ENCODE measurements at places on chromosomes 7 and 10. TPM values are rescaled to one million over a fixed set of nuclear protein-coding genes. Genes with fewer than 3 reads are reported as not detected.

DNA sequence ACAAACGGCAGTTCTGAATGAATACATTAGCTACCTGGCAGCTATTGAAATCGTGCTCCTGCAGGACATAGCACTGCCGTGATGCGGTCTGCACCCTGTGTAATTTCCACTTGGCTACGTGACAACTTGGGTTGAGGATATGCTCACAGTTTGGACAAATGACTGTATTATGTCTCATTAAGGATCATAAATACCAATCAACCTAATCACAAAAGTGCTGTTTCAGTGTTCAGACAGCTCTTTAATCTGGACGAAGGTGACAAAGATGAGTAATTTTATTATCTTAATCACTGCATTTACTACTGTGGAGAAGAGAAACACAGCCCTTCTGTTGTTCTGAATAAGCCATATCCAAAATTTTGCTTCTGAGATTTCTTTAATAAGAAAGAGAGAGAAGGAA, 210.8 kb upstream of the PFKP start:
- DNase-seq: no peak

- no peak for DNase-seq
These were observed 89.1 kb downstream of the SEMA3E start for GRCh38 chr7:83559887-83560286.

DNA sequence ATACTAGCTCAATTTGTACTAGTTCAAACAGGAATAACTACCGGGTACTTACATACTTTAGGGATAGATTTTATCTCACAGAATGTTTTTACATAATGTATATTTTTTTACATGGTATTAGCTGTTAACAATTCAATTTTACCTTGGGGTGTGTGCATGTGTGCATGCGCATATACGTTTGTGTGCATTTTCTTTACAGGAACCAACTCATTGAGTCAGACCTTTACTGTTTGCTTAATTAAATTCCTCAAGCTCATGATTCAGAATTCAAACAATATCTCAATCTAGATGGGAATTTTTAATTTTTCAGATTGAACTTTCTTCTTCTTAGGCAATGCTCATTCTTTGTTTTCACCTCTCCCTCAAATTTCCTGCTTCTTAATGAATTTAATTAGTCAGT, 24.7 kb upstream of the WASL start:
- no peak for DNase-seq

DNA sequence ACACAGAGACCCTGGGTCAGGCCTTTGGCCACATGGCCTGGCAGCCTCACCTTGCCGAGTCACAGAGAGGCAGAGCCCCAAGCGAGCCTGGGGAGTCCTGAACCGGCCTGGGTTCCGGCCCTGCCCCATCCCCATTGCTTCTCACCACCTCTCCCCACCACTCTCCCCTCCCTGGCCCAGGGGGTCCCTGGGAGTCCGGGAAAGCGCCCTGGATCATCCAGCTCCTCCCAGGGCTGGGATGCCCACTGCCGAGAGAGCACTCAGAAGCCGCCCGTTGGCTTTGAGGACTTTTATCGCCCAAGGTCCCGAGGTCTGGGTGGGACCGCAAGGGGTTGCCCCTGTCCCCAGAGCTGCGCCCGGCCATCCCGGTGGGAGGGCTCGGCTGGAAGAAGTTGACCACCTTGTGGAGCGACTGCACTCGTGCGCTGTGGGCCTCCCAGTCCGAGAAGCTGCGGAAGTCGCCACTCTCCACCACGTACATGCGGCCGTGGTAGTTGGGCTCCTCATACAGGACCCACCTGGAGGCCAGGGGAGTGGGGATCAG, 8.1 kb downstream of the CRYGN start:
- DNase-seq: no peak

DNA sequence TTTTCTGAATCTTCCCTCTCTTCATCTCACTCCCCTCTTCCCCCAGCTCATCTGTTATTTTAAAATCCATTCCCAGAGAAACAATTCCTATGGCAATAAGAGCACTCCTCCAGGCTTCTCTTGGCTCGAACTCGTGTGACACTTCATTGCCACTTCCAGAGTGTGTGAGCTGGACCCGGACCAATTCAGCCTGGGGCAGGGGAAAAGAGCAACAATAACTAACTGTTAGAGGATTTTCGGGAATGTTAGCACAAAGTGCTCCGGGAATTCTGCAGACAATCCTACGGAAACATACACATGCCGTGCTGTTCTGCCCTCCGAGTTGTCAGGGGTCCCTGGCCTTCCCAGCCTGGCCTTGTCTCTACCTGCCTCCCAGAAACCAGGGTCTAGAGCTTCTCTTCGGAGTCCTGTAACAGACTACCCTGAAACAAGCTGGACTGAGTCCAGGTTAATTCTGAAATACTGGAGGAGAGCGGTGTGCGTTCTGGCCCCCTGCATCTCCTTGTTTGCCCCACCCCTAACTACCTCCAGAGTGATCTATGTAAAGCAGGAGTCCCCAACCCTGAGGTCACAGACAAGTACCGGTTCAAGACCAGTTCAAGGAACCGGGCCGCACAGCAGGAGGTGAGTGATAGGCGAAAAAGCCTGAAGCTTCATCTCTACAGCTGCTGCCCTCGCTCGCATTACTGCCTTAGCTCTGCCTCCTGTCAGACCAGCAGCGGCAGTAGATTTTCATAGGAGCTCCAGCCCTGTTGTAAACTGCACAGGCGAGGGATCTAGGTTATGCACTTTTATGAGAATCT, 11.3 kb downstream of the COL26A1 start:
- no peak for DNase-seq

DNA sequence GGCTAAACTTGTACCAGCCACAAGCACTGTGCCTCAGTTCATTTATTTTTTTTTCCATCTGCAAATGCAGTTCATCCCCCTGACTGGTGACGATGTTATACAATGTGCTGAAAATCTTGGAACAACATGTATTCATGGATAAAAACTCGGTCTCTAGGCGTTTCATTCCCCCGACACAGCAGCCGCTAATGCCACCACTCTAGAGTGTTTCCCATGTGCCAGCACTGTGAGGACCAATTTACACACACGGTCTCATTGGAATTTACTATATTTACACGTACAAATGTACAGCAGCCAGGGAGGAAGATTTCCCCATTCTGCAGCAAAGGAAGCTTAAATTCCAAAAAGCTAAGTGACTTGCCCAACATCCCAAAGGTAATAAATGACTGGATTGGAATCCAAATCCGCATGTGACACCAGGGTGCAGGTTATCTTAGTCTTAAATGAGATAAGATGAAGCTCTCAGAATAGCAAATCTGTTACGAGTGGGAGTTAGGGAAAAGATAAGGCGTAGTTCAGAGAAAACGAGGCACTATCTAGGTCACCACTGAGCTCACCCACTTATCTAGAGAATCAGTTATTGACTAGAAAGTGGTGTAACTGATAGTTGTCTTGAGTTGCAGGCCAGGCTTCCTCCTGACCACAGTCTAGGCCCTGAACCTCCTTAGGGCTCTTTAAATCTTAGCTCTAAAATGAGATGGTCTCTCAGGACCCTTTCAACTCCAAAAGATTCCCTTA, 36.7 kb downstream of the FAM107B start:
- no peak for DNase-seq

- DNase-seq: no peak
These were observed 98.7 kb upstream of the DOCK1 start for GRCh38 chr10:126806498-126806897.

GRCh38 chr7:36758879-36759278, 34.6 kb upstream of the AOAH start:
- no peak for DNase-seq

- DNase-seq: no peak
These were observed 298.1 kb upstream of the NEBL start for GRCh38 chr10:21195252-21195651.

The POR gene
- total RNA-seq: 82.8 TPM

The CLCN1 gene
- not detected for total RNA-seq

The KCP gene
- not detected for total RNA-seq

The BICC1 gene
- total RNA-seq: 46.9 TPM

The PON1 gene
- not detected for total RNA-seq
